AG09309 (cell line): ENCODE measurements at places on chromosomes 1 and 21.

GRCh38 chr1:194024659-194025058 is 838.2 kb upstream of the B3GALT2 start:
- no peak for DNase-seq

DNA sequence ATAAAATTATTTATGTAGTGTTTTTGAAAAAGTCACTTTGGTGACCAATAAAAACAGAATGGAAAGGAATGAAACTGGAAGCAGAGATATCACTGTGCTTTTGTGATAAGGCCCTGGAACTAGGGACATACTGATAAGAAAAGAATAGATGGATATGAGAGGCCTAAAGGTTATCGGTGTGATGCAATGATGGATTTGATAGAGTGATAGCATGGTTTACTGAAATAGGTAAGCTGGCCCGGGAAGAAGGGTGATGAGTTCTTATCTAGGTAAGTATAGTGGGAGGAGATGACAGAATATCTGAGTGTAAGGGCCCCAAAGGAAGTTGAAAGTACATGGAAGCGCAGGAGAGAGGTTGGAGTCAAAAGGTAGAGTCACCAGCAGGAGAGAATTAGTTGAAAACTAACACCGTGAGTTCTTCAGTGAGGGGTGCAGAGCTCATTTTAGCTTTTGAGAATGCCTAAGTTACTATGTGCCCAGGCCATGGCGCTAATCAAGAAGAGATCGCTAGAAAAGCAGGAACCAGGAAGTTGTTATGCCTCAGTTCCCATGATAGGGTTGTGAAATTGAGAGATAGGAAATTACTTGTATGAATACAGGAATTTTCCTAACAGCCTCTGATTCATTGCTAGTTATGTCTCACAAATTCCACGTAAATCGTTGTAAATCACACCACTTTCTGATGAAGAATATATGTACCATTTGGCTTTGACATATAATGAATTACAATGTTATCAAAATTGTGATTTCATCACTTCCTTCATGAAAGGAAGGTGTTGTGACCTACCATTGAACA is 115.3 kb downstream of the PLA2G4A start:
- DNase-seq = no peak

DNA sequence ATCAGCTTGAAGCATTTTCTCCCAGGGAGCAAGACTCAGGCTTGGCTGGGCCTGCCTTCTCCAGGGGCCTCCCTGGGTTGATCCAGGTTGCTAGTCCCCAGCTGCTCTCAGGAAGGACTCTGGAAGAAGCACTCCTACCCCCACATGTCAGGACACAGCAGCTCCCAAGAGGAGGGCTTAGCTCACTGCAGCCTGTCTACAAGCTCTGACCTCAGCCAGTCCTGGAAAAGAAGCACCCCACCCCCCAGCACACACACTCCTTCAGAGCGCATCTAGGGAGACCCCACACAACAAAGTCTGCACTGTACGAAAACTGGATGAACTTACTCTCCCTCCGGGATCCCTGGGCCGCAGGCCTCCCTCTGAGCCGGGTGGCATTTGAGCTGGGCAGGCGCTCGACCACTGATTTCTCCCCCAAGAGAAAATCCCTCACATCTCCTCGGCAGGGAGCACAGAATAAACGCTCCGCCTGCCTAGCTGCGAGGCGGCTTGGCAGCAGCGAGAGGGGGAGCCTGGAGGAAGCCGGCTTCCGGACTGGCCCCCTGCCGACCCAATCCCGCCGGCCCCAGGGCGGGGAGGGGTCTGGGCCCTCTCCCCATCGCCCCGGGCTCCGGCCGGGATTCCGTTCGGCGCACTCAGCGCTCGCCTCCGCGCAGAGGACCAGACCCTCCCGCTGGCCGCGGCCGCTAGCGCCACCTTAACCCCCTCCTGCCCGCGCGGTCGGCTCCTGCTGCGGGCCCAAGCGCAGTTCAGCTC is at the start of gene KCNA2:
Gene KCNA2 (minus strand): TSS at position 458 of the 756 bp plus-strand sequence. CDS start 1,576 bp downstream, outside the sequence.
- DNase-seq = no peak

DNA sequence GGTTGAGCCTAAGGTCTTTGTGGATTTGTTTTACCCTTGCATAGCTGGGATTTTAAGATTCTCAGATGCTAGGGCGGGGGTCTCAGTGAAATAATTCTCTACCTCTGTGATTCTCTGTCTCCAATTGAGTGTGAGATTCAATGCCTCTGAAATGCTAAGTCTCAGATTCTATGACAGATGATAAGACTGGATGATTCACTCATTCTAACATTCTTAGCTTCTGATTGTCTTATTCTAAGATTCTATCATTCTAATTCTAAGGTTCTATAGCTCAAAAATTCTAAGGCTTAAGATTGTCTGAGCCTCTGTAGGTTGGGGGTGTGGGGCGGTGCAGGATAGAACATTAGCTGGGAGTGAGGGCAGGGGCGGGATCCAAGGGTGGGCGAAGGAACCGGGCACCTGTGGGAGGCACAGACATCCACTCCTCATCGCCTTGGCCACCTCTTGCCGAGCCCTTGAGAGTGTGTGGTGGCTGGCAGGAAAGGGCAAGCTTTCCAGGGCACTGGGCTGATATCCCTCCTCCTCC is 29.5 kb downstream of the ADGRB2 start:
- DNase-seq = no peak

GRCh38 chr1:246573491-246573890 is 7.2 kb downstream of the CNST start:
- DNase-seq = no peak

DNA sequence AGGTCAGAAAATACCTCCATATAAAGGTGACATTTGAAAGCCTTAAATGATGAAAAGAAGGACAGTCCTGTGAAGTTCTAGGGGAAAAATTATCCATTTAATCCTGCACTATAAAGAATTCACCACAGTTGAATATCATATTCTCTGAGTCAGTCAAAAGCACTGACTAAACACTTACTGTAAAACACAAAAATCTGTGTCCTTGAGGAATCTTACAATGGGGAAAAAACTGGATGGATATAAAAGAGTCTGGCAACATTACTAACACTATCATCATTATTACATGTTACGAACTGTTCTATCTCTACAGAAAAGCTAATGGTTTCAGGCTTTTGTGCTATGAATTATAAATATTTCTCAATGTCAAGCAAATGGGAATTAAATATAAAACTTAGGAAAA is 42.4 kb upstream of the HP1BP3 start:
- DNase-seq = no peak

DNA sequence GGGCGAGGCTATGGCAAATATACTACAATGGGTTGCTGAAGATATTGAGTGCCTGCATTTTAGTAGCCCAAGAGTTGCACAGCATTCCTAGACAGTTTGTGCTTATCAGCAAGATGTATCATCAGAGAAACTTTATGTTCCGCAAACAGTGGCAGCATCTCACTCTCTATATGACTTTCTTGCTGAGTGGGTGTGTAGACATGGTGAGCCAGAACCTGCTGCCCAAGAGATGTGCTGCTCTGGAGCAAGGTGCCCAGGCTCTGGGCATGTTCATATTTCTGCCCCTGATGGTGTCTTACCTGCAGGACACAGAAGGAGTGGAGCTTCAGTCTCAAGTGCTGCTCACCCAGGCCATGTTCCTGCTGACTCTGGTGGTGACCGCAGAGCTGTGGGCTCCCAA is 8.2 kb upstream of the RGSL1 start:
- DNase-seq = no peak

GRCh38 chr1:30920827-30921226 is 12.3 kb upstream of the SDC3 start:
- DNase-seq = no peak

GRCh38 chr21:38917043-38917774 is 111.5 kb downstream of the ETS2 start:
- no peak for DNase-seq

DNA sequence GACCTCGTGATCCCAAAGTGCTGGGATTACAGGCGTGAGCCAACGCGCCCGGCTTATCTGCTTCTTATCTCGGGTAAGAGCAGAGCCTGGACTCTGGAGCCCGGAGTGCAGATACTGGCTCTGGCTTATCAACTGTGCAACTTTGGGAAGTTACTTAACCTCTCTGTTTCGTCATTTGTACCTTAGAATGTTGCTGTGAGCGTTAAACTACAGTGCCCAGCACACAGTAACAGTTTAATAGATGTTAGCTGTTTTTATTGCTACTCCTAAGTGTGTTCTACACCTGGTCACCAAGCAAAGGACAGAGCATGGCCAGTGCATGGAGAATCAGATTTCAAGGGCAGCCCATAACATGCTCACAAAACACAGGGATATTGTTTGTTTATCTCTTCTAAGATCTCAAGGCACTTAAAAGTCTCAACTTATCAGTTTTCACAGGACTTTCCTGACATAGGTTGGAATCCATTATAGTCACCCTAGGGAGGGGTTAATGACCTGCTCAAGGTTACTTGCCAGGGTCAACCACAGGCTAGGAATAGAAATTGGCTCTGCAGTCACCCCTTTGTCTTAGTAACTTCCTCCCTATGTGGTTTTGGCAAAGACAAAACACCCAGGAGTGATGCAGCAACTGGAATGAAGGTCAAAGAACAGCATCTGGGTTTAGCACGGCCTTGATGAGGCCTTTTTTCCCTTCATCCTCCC is 22.5 kb upstream of the SRP9 start:
- DNase-seq = peak; percentile 88

DNA sequence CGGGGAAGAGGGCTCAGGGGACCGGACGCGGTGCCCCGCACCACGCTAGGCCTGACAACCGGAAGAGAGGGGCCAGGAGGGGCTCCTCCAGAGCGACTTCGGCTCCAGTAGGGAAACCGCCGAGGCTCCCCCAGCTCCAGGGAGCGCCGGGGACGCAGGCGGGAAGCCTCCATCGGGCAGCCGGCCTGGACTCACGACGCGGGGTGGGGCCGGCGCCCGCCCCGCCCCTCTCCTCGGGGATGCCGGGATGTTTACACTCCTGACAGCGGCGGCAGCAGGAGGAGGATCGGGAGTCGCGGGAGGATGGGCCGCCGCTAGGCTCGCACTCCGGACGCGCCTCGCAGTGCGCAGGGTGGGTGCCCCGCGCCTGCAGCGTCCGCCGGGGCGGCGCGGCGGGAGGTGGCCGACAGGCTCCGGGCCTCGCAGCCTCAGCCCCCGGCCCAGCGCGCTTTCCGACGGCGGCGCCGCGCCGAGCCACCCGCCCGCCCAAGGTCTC is at the start of gene NEK7:
Gene NEK7 (plus strand): TSS at position 254 of the 496 bp plus-strand sequence. CDS start 75,583 bp downstream, outside the sequence.
- DNase-seq = no peak

DNA sequence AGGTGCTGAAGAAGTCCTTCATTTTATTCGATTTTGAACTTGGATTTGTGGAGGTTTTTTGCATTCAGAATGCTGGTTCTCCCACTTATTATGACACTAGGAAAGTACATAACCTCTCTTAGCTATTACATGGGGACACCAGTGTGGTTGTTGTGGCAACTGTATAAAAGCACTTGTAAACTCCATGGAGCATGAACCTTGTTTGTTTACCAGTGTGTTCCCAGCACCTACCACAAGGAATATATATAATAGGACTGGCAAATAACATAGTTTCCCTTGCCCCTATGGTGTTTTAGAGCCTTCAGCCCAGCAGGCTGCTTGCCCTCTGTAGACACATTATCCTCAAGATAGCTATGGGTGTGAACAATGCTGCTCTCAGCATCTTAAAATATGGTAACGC is 43.1 kb downstream of the RASSF5 start:
- DNase-seq = no peak

DNA sequence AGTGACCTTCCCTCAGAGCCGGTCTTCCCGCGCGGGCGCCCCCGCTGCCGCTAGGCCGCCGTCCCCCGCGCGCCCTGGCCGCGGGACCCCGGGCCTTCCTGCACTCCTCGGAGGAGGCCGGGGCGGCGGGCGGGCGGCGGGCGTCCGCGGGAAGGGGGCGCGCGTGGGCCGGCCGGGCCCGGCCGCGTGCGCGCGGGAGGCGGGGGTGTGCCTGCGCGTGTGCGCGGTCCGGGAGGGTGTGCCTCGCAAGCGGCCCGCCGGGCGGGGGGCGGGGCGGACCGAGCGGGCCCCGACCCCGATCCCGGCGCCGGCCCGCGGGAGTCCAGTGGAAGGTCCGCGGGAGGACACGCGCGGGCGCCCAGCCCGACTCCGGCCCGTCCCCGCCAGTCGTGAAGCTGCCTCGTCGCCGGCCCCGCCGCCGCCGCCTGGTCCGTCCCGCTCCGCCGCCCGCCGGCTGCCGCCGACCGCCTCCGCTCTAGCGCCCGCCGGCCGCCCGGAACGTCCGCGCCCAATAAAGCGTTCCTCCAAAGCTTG is 438 bp downstream of the MRPS6 start:
- DNase-seq = no peak

- DNase-seq = no peak
These were observed 37.1 kb downstream of the JUN start for GRCh38 chr1:58746757-58747156.

GRCh38 chr1:156225677-156226014 is 12.8 kb downstream of the PMF1 start:
- no peak for DNase-seq

- DNase-seq = no peak
These were observed 79.7 kb upstream of the MAP10 start for GRCh38 chr1:232725305-232726047.

- DNase-seq = no peak
These were observed 204.2 kb upstream of the CAMK1G start for GRCh38 chr1:209379280-209379679.

DNA sequence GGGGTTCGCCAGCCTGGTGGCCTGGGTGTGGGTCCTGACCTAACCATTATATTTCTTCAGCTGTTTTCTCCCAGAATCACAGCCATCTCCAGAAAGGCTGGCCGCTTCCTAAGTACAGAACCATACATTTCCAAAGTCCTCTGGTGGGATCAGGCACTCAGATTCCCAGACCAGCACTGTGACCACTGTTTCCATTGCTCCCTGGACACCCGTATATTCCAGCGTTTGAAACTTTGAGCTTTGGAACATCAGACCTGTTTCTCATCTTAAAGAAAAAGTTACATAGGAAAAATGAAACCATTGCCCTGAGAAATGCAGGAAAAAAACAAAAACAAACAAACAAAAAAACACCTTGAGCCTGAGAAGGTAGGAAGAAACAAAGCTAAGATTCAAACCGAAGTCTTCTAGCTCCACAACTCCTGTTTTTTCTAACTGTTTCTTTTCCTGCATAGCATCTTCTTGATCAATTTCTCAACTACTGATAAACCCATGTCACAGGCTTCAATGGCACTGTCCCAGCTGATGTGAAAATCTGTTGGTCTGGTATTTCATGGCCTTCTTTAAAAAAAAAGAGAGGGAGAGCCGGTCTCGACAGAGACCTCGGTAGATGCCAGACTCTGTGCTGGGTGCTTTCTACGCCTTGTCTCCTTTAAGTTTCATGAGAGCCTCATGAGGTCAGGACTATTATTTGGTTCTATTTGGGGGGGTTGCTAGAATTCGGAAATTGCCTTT is 221.3 kb downstream of the TOMM20 start:
- DNase-seq = no peak

DNA sequence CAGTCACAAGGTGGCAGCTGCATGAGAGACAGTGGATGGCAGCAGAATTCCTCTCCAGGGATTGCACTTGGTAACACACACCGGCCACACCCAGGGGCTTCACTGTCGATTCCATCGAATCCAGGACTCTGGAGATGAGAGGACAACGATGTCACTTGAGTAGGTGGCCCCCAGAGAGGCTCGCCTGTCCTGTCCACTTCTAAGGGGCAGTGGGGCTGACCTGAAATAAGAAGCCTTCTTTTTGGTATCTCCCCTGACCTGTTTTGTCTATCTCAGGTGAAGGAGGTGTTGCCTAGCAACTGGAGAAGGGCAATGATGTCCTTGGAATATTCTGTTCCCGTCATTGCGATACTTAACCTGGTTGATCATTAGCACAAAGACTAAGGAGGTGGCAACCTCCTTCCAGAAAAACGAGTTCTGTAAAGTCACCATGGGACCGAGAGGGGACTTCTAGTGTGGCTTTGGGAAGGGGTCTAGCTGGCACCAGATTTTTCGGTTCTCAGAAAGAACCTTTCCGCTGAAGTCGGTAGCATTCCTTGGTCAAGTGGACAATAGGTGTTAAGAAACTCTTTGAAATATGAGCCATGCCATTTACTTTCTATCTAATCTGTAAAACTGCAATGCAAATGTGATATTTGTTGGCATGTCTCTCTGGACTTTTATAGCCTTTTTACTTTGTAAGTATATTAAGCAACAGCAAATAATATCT is 85.2 kb upstream of the TMPRSS2 start:
- no peak for DNase-seq
